ENCODE measurements at places on chromosomes 2 and 18.

- DNase-seq, result peak; percentile 25
Observed at GRCh38 chr2:38959938-38960608, 70.4 kb downstream of the ARHGEF33 start.

GRCh38 chr2:102119255-102119654, 23.3 kb upstream of the IL1R1 start:
- DNase-seq, result no peak

DNA sequence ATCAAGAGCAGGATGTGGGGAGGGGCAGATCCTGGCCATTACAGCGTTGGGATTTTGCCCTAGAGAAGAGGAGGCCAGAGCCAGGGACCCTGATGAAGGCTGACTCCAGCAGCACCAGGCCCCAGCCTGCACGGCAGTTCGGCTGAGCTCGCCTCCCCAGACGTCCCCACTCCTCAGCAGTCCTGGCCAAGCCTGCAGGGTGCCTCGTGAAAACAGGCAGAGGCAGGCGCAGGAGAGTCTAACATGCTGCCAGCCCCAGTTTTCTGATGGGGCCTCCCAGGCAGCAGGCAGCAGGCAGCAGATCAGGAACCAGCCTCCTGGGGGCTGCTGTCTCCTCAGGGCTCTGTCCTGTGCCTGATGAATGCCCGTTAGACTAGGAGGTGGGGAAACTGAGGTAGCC, 19.7 kb upstream of the GLI2 start:
- no peak for DNase-seq

DNA sequence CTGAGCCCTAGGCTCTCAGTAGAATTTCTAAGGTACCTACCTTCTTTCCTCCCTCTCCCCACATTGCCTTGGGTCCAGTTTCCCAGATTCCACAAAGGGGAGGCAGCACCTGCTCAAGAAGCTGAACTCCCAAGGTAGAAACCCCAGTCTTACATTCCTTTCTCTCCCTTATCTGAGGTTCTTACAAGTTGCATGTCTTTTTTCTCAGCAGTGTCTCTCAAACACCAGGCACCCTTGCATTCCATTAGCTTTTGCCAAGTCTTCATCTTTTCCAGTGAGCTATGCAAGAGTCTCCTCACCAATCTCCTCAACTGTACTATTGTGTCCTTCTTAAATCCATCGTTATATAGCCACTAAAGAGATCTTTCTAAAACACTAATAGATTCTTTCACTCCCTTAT, 4.1 kb upstream of the NT5C1B start:
- DNase-seq, result no peak

DNA sequence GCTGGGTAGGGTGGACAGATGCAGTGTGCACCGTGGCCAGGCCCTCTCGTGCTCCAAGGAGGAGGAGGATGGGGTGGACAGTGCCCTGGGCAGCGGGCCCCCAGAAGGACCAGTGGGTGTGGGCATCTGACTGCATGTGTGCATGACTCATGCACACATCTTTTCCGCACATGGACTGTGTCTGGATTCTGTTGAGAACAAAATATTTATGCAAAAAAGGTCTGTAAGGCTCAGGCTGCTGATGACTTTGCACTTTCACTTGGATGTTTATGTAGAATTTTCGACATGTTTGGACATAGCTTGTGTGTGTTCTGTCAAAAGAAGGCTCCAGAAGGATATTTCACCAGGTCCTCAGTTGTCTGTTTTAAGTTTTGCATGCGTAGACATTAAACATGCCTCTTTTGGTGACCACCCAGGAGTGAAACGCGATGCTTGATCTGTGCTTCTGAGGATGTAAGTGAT, 45.6 kb downstream of the MTCL1 start:
- DNase-seq, result no peak

DNA sequence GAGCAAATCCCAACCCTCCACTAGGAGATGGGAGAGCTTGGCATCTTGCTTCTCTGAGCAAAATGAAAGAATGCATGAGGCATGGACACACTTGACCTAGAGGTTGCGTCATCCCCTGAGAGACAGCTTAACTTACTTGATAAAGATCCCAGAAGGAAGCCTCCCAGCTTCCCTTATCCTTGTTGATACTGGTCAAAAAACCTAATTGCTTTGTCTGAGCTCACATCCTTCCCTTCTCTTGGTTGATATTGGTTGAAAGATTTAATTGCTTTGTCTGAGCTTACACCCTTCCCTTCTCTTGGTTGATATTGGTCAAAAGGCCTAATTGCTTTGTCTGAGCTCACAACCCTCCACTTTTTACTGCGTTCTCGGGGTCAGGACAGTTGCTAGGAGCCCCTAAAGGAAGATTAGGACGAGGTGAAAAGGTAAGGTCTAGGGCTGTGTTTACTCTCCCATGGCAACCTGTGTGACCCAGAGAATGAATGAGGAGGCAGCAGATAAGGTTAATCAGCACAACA, 12.2 kb upstream of the BOD1L2 start:
- no peak for DNase-seq

DNA sequence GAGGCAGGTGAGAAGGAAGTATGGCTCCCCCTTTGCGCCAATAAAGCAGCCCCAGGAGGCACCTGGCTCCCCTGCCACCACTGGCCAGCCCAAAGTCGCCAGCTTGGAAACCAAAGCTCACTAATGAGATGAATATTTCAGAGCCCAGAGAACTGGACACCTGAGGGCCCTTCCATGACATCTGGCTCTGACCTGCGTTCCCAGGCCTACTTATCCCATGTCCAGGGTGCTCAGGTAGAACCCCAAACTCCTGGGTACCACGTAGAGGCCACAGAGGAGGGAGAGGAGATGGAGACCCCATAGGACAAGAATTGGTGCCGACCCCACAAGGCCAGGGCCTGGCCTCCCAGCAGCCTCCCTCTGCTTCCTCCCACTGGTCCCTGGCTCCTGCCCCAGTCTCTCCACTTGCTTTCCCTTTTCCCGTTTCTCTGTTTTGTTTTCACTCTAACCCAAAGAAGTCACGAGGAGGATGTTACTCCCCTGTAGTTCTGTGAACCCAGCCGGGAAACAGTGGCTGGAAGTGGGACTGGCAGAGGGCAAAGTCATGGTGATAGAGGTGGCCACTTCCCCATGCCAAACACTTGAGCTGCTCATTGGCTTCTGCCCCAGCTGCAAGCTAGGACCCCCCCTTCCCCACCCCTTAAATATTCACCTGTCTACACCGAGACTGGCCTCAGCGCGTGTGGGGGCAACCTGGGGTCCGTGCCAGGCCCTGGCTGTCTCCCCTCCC, 820 bp downstream of the TMBIM1 start:
- DNase-seq, result no peak

- DNase-seq, result no peak
Observed at GRCh38 chr2:74137651-74138599, 9.8 kb downstream of the BOLA3 start.

- no peak for DNase-seq
Observed at GRCh38 chr2:234427081-234428061, 69.5 kb downstream of the ARL4C start.

GRCh38 chr2:234958746-234959395, 7.1 kb downstream of the SH3BP4 start:
- DNase-seq, result no peak

- no peak for DNase-seq
Observed at GRCh38 chr2:209525834-209526281, 102.0 kb downstream of the MAP2 start.

DNA sequence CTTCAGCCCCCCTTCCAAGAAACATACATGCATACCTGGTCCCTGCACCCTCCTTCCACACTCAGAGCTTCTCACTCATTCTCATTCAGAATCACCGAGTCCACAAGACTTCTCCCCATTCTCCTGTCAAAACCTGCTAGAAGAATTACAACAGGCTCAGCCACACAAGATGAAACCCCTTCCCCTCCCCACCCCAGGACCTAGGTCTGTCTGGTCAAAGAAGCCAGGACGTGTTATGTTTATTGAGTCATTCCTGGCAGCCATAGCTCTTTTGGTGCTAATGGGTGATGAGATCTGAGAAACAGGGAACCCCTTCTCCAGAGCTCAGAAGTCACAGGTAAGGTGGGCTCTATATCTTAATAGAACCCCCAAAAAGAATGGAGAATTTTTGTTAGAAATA, 1.4 kb upstream of the ADD2 start:
- no peak for DNase-seq
